ENCODE measurements at places on chromosomes 12 and 14.

GRCh38 chr14:101078892-101079221, 175.3 kb upstream of the RTL1 start:
- DNase-seq: no peak

DNA sequence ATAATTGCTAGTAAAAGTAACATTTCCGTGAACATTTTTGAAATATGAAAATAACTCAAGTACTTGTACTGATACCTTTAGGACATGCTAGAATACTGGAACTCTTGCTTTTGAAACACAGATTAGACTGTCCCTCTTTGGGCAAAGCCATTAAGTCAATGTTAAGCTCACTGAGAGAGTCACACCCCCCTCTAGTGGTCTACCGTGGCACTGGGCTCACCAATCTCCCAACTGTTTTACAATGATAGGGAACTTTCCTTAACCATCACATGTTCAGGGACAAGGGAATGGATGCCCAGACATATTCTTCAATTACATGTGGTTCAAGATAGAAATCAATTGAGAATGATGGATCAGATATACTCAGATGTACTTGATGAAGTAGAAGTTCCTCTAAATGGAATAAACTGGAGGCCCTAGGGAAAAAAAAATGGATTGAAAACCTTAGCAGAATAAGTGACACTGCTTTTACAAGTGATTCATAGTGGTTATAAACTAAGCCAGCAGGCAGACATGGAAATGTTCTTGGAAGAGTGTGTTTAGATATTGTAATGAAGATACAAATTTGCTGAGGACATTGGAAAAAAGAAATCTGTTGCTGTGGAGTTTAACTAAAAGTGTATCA, 17.8 kb downstream of the NANOG start:
- DNase-seq: peak; percentile 23

DNA sequence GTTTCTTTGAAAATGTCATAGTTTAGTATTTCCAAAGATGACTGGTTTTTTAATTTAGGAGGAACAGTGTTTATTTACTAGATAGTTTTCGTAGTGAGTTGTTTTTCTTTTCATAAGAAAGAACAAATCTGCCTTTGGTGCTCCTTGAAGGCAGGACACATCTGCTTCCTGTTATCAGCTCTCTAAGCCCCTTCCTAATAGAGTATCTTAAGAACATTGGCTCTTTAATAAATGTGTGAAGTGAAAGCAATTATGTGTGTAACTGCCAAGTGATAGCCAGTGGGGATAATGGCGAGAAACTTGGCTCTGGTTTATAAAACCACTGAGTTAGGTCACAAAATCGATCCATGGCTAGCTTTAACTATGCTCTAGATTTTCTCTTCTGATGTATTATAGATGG, 23.5 kb upstream of the PPFIBP1 start:
- no peak for DNase-seq

GRCh38 chr14:86915406-86915805, 1077.6 kb downstream of the GALC start:
- no peak for DNase-seq

DNA sequence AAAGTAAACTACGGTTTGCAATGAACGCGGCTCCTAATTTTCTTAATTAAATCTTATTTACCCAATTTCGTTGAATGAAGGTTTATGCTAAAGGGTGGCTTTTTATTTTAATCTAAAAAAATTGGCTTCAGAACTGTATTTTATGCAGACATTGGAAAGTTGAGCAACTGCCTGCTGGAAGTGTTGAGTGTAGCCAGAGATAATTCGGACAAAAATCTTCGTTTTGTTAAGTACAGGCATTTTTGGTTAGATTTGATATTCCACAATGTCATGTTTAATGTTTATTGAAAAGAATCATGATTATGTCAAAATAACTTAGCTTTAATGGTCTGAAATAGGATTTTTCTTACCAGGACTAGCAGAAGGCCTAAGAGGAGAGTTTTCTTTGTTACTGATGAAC, 875 bp downstream of the IRAK3 start:
- DNase-seq: no peak

DNA sequence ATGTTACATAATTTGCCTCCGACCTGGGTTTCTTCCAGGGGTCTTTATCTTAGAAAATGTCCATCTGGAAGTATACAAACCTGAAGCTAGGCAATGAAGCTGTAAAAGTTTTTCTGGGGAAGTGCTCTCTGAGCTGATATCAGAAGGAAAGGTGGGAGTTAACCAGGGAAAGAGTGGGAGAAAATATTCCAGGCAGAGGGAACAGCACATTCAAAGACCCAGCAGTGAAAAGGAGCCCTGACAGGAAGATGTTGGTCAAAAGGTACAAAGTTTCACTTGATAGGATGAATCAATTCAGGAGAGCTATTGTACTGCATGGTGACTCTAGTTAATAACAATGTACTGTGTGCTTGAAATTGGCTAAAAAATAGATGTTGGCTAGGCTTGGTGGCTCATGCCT, 17.8 kb upstream of the CIT start:
- no peak for DNase-seq

- DNase-seq: no peak
Observed at GRCh38 chr14:47763188-47763854, 87.9 kb upstream of the MDGA2 start.

GRCh38 chr12:102426599-102427542, 53.5 kb downstream of the IGF1 start:
- DNase-seq: peak; percentile 8

- DNase-seq: no peak
Observed at GRCh38 chr14:89085231-89085731, 260.8 kb downstream of the TTC8 start.

- no peak for DNase-seq
Observed at GRCh38 chr12:127819056-127819455, 447.9 kb upstream of the TMEM132C start.

GRCh38 chr12:6241495-6241894, 41.3 kb downstream of the CD9 start:
- no peak for DNase-seq

GRCh38 chr14:101199028-101199770, 295.7 kb upstream of the RTL1 start:
- no peak for DNase-seq

DNA sequence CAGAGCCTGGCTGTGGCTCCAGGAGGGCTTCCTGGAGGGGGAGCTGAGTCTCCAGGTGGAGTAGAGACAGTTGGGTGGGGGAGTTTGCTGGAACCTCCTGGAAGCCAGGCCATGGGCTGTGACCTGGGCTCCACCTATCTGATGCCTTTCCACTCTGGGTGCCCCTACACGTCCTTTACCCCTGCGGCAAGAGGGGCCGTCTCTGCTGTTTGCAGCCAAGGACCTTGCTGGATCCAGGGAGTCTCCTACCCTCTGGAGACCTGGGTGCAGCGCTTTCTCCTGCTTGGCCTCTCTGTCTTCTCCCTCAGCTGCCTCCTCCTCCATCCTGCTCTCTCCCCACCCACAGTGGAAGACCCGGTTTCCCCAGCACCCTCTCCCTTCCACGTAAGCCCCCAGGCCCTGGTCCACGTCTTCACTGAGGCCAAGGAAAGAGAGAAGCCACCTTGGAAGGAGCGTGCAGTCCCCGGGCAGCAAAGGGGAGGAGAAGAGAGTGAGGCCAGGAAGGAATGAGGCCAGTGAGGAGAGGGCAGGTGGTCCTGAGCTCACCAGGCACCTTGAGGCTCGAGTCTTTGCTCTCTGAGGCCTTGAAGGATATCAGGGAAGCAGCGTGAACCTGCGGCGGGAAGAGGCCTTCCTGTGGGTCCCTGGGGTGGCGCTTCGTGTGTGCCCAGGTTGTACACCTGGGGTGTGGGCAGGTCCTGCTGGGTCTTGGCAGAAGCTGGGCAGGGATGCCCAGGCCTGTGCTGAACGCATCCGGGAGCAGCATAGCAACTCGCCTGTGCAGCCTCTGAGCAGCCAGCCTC, 294.3 kb upstream of the RTL1 start:
- DNase-seq: no peak

GRCh38 chr14:34147461-34147860, 196.6 kb upstream of the EGLN3 start:
- no peak for DNase-seq

DNA sequence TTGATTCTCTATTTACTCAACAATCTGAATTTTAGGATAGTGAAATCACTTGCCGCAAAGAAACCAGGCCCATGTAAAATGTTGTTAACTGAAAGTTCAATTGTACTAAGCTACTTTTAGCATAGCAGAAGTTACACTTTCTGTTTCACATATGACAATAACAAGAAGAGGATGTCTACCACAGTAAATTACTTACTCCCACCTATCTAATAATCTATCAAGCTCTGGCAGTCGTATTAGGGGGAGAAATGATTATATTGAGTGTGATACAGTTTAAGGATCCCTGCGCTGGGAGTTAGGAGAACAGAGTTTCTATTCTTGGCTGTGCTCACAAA, 66.5 kb upstream of the CAND1 start:
- no peak for DNase-seq

DNA sequence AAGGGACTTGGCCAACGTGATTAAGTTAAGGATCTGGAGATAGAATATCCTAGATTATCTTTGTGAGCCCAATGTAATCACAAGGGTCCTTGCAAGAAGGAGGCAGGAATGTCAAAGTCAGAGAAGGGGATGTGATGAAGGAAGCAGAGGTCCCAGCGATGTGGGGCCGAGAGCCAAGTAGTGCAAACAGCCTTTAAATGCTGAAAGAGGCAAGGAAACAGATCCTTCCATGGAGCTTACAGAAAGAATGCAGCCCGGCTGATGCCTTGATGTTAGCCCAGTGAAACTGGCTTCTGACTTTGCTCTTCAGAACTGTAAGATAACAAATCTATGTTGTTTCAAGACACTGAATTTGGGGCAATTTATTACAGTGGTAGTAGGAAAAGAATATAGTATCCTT, 74.9 kb downstream of the NEDD1 start:
- DNase-seq: no peak

DNA sequence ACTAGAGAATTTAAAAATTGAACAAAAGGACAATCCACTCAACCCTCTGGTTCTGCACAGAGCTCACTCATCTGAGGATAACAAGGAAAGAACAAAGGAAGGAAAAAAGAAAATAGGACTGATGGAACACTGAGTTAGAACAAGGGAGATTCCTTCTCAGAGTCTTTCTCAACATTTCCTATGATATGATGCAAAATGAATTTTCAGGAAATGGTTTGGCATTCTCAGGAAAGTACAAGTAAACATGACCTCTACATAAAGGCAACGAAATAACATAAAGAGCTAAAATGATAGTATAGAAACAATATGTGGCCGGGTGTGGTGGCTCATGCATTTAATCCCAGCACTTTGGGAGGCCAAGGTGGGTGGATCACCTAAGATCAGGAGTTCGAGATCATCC, 135.8 kb downstream of the ITPR2 start:
- DNase-seq: no peak

DNA sequence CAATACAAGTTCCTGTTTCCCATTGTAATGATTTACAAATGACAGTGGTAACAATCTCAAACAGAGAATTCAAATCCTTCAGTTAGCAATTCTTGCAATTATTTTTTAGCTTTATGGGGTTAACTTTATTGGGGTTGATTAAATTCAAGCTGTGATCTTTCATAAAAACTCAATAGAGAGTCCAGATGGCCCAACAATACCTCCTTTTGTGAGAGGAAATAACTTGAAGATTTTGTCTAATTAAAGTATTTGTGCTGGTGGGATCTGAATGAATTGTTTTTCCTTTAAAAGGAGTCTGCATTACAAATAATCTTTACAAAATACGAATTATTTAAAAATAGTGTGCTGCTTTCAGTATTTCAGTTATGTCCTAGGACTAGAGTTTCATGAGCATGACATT, 4.4 kb upstream of the ARHGAP5 start:
- no peak for DNase-seq

GRCh38 chr14:100155049-100155621, 4.3 kb downstream of the DEGS2 start:
- no peak for DNase-seq

DNA sequence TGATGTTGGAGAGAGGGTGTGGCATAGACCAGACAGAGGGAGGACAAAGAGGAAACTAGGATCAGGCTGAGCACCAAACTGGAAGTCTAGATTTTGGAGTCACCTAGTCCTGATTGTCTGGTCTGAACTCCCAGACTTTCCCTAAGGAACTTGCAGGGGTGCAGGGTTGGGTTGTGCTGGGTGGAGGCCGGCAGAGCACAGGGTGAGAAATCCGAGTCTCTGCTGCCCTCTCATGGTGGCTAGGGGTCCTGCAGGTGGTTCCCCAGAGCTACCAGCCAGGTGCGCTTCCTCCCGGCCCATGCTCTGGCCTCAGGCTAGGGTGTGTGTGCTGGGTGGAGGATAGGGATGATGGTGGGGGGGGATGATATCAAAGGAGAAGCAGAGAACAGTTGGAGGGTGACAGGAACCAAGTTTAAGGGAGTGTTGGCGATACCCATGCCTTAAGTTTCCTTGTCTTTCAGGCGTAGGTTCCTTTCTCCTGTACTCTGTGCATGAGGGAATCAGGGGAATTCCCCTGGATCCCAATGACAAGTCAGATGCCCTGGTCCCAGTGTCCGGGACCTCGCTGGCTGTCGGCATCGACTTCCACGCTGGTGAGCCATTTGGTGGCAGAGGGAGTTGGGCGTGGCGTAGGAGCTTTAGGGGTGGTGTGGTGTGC, 33.5 kb upstream of the NXPH4 start:
- DNase-seq: no peak

DNA sequence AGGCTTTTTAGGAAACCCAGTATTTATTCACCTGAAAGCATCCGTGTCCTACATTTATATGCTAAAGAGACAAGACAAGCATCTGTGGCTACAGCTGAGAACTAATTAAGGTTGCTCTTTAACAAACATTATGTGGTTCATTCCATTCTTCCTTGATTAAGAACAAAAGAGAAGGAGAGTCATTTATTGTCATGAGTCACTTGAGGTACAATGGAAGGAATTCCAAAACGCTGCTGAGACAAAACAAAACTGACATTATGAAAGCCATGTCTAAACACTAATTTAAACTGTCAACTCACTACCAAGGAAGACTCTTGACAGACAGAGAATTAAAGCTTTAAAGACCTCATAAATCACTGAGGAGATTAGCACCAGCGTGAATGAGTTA, 214.4 kb downstream of the BMP4 start:
- no peak for DNase-seq
